ENCODE measurements at places on chromosomes 5 and 9. TPM values are rescaled to one million over a fixed set of nuclear protein-coding genes. Genes with fewer than 3 reads are reported as not detected.
A peak's percentile ranks its signal among the peaks of the same experiment; 100 is the strongest.

Gene SNCAIP
- not detected for total RNA-seq

DNA sequence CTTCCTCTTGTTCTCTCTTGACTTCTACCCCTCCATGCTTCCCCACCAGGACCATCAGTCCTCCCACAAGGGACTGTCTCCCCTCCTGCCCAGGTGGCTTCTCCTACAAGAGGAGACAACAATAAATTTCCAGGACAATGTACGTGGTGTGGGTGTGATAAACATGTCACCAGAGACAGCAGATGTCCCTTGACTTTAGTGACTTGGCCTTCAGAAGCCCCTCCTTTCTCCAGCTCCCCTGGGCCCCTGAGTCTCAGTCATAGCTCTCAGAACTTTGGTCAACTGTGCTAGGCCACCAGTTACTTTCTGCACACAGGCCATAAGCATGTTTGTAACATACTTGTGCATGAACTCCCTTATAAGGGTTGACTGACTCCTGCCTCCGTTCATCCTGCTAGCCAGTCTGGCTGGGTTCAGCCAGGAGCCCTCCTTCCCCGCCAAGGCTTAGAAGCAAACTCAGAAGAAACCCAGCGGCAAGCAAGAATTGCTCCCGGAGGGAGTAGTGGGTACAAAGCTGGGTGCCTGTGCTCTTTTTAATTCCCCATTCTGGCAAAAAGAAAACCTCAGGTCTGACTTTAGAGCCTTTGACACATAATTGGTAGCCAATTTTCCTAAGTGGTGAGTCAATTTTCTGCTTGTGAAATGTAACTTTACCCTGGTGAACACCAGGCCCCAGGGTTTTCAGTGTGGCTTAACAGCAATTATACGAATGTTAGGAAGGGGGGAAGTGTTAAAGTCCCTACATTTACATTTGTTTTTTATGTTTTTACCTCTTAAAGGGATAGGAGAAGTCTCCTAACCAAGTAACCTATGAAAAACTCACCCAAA lies 49.2 kb downstream of the EBF1 start:
- DNase-seq = no peak

DNA sequence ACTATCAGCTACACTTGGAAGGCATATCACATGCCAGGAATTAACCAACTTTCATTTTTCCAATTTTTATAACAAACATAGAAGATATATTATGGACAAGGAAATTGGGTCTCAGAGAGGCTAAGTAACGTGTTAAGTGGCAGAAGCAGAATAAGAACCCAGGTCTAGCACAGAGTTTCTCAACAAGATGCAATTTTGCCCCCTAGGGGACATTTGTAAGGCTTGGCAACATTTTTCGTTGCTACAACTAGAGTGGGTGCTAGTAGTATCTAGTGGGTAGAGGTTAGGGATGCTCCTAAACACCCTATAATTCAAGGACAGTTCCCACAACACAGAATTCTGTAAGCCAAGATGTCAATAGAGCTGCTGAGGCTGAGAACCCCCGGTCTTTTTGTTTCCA lies 180.6 kb downstream of the SNCAIP start:
- peak; percentile 25 for DNase-seq

Gene CTXN3
- total RNA-seq = not detected

- DNase-seq = peak; percentile 55
Observed at GRCh38 chr5:51433052-51433710, 49.9 kb downstream of the ISL1 start.

Gene CARD6
- total RNA-seq = 7.8 TPM

GRCh38 chr9:93648836-93649235 lies 72.5 kb downstream of the PHF2 start:
- no peak for DNase-seq

GRCh38 chr9:75889977-75890471 lies 449 bp upstream of the PCSK5 start:
- peak; percentile 64 for DNase-seq

Gene MLANA
- total RNA-seq = not detected

DNA sequence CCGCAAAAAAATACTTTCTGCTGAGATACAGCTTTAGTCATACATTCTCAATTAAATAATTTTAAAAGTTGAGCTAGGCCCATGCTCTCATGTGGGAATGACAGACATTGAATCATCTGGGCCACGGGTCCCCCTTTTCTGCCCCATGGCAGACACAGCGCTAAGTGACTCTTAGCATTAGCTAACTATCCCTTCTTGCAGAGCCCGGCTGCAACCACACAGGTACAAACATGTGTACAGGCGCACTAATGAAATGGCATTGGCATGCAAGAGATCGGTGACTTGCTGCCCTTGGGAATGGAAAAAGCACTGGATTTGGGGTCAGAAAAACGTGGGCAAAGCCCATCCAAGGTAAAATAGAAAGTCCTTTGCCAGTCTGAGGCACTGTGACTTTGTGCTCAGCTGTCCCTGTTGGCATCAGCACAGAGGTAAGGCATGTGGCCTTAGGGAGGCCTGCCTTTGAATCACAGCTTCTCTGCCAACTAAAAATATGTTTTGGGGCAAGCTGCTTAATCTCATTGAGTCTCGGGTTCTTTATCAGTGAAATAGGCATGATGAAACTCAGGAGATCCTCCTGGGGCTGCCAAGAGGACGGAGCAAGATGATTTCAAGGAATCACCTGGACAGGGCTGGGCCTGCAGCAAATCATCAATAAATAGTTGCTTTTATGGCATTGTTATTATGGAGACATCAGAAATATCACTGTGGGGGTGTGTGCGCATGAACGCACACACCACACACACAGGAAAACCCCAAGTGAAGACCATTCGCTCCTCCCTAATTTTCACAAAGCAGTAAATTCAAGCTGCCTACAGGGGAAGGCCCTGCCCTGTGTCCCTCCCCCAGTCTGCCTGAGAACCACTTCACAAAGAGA lies 54.2 kb downstream of the WHRN start:
- DNase-seq = no peak

DNA sequence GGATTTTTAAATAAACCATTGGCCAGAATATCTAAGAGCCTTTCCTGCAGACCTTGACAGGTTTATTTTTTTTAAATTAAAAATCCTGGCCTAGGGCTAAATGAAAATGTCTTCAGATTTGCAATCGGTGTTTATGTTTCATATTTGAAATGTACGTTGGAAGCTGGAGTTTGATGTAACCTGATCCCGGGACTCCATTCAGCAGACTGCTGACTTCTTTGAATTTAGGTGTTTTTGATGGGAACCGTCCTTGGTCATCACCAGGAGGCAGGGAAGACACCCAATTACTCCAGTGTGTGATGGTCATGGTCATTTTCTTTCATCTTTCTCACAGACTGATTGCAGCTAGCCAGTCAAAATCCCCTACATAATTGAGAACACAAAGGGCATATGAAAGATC lies 60.1 kb upstream of the BRINP1 start:
- no peak for DNase-seq

- DNase-seq = no peak
Observed at GRCh38 chr9:91160181-91160580, 201.5 kb downstream of the AUH start.

DNA sequence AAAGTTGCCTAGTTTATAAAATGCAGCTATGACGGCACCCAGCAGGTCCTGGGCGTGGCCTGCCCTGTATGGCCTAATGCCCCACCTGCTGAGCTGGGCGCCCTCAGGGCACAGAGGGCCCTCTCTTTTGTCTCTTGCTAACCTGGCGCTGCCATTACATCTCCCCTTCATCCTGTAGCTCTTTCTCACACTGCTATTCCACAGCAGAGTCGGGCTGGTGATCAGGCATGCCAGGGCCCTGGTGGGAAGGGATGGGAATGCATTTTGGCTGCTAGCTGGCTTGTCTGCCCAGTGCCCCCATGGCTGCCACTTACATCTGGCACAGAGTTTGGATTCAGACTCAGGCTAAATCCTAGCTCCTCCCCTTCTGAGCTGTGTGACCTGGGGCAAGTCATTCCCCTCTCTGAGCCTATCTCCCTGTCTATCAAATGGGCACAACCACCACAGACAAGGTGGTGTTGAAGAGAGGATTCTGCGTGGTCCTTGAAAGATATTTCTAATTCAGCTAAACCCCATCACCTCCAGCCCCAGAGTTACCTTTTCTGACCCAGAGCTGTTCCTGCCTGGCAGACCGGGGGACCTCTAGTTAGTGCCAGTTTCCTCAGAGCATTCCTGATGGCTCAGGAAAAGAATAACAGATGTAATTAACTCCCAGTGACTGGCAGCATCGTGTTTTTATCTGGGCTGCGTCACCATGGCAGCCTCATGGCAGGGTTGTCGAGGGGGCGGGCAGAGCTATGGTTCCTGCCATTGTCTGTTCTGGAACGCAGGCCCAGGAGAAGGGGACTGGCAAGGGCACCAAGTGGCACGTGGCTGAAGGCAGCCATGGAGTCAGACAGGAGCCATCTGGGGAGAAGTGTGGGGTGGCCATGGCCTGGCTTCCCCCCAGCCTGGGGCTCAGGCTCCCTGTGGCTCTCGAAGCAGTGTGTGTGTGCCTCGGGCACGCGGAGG lies 6.3 kb downstream of the PRR7 start:
- no peak for DNase-seq

- DNase-seq = no peak
Observed at GRCh38 chr9:92807757-92808725, 43.4 kb upstream of the BICD2 start.

Gene ARHGEF37
- 29.1 TPM for total RNA-seq

- DNase-seq = no peak
Observed at GRCh38 chr5:143569722-143570567, 166.5 kb upstream of the NR3C1 start.

- DNase-seq = no peak
Observed at GRCh38 chr9:123041489-123041888, 8.0 kb downstream of the GPR21 start.

Gene LHX6
- total RNA-seq = 0.13 TPM

Gene KLF9
- 44.0 TPM for total RNA-seq

- DNase-seq = no peak
Observed at GRCh38 chr9:21205204-21205603, 1.7 kb downstream of the IFNA10 start.

Gene CLIC3
- total RNA-seq = 2.1 TPM

Gene THG1L
- total RNA-seq = 38.2 TPM

Gene SLC6A7
- total RNA-seq = not detected

DNA sequence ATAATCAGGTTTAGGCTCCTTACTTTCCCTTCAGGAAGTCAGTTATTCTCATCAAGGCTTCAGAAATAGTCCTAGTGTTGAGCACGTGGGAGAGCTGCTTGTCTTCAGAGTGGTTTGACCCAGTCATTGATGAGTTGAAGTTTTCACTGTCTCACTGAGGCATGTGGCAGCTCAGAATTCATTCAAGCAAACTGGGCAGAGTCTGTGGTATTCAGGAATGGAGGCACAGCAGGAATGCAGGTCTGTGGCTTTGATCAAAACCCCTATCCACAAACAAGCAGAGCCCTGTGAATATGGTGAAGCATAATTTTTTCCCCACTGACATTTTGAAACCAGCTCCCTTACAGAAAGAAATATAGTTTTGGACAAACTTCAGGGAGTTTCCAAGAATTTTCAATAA lies 207.3 kb downstream of the CD180 start:
- peak; percentile 68 for DNase-seq

GRCh38 chr5:150469718-150470469 lies 20.4 kb upstream of the RPS14 start:
- DNase-seq = peak; percentile 68

- no peak for DNase-seq
Observed at GRCh38 chr9:134170532-134171315, 6.4 kb upstream of the RNU6ATAC start.

Gene SLC25A48
- total RNA-seq = not detected

Gene DAP
- total RNA-seq = 11.8 TPM

Gene CCNI2
- not detected for total RNA-seq

Gene NR5A1
- total RNA-seq = not detected

- peak; percentile 73 for DNase-seq
Observed at GRCh38 chr9:98521141-98521540, 187.6 kb downstream of the GABBR2 start.

GRCh38 chr9:97923529-97924108 lies 1.3 kb upstream of the TRMO start:
- peak; percentile 76 for DNase-seq

GRCh38 chr9:107883496-107884124 lies 394.0 kb upstream of the KLF4 start:
- DNase-seq = no peak

DNA sequence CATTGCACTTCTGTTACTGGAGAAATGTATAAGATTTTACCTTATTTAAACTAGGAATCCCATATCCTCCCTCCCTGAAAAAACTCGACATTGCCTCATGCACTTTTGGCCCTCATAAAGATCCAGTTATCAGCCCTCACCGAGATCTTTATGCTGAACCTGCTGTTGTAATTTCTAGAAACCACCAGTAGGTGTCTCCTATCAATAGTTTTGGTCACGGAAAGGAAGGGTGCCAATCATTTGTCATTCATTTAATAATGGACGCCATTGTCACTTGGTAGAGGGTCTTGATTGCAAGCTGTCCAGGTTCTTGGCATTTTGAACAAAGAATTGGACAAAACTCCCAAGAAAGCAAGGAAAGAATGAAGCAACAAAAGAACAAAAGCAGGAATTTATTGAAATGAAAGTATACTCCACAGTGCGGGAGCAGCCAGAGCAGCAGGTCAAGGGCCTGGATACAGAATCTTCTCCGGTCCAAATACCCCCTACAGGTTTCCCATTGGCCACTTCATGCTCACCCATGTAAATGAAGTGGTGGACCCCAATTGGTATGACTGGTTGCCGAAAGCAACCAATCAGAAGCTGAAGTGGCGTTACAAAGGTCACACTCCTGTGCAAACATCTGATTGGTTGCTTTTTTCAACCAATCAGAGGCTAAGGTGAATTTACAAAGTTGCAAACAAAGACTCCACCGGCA lies 524.3 kb downstream of the PSAT1 start:
- DNase-seq = peak; percentile 44

- DNase-seq = no peak
Observed at GRCh38 chr5:1510631-1511030, 13.1 kb downstream of the LPCAT1 start.

- no peak for DNase-seq
Observed at GRCh38 chr9:76878933-76879332, 27.0 kb downstream of the PRUNE2 start.

DNA sequence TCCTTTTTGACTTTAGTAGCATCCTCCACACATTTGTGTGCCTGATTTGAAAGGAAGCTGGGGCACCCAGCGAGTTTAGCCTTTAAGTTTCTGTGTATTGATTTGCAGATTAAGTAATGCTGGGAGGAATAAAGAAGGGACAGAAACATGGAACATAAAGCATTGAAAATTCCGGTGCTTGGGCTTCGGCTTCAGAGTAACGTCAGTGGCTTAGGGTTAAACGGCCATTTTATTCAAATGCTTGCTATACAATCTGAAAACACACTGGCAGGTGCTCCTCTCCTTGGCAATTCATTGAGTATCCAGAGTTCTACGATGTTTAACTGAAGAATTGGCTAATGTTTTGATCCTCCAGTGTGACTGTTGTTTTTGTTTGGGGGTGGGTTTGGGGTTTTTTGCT lies 58.0 kb upstream of the FSD1L start:
- no peak for DNase-seq

Gene IFNA2
- total RNA-seq = not detected
